AG04449 (cell line): ENCODE measurements at places on chromosomes 1 and 21.

DNA sequence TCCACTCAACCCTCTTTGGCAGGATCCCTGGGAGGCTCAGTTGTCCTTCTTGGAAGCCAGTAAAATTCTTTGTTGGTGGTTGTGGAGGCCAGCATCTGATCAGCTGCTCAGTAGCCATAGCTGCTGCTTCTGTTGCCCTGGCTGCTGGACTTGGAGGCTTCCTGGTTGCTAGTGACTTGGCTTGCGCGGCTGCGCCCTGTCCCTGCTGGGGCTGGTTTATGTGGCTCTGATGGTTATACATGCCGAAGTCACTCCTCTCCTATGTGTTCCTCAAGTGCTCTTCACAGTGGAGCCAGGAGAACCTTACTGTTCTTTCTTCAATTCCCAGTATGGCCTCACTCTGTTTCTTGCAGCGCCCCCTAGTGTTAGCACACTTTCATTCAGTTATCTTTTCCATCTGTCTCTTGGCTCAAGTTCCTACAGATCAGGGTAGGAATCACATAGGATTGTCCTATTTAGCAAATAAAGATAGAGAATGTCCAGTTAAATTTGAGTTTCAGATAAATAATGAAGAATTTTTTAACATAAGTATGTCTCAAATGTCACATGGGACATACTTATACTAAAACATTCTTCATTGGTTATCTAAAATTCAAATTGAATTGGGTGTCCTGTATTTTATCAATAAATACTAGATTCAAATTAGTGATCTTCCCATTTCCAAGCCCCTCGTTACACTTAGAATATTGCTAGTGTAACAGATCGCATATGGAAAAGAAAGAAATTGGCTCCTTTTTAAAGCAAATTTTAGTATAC, 176.5 kb downstream of the TGFB2 start:
- DNase-seq: no peak

- no peak for DNase-seq
Observed at GRCh38 chr1:38231941-38232340, 185.3 kb upstream of the POU3F1 start.

DNA sequence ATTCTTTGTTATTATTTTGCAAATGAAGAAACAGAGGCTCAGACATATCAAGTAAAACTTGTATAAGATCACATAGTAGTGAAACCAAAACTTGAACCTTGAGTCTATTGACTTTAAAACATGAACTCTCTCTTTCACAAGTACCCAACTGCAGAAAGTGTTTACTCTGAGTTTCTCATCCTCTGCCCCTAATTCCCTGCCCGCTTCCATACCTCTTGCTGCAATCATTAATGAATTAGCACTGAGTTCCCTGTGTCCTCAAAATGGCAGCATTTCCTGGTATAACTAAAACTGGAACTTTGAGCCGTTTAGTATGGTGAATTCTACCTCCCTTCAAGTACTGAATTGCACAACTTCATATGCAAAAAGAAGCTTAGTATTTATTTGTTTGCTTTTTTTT, 147.7 kb upstream of the DNAH14 start:
- DNase-seq: no peak

DNA sequence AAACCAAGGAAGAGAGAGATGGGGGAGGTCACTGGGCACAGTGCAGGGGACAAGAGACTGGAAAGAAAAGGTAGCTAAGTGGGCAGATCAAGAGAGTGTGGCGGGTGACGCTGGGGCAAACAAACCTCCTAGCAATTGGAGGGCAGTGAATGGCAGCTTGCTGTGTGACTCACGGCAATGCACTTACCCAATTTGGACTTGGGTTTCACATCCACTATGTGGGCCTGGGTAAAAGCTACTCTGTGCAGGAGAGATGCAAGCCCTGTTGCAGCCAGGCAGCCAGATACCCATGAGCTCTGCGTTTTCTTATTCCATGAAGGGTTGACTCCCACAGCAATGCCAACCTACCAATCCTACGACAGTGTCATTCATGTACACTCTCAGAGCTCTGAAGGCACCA, 9.5 kb downstream of the PLXNA2 start:
- no peak for DNase-seq

GRCh38 chr1:171850651-171851350, 9.5 kb downstream of the DNM3 start:
- DNase-seq: no peak

GRCh38 chr1:119929643-119930315, 33.5 kb upstream of the ADAM30 start:
- DNase-seq: no peak

GRCh38 chr1:21921100-21921875, 15.8 kb downstream of the HSPG2 start:
- DNase-seq: no peak

DNA sequence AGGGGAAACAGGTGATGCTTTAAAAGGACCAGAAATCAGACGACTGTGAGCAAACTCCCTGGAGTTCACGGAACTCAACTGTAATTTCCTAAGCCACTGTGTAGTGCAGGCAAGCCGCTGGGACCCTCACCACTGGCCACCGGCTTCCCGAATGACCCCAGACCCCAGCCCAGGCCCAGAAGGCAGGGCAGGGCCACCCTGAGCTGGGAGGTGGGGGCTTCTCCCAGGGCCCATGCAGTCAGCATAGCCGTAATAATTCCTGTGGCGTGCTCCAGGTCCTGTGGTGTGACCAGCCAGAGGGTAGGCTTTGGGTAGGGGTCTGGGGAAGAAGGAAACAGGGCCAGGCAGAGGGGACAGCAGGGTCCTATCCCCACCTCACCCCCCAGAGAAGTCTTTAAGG, 3.5 kb upstream of the ARF1 start:
- DNase-seq: no peak

DNA sequence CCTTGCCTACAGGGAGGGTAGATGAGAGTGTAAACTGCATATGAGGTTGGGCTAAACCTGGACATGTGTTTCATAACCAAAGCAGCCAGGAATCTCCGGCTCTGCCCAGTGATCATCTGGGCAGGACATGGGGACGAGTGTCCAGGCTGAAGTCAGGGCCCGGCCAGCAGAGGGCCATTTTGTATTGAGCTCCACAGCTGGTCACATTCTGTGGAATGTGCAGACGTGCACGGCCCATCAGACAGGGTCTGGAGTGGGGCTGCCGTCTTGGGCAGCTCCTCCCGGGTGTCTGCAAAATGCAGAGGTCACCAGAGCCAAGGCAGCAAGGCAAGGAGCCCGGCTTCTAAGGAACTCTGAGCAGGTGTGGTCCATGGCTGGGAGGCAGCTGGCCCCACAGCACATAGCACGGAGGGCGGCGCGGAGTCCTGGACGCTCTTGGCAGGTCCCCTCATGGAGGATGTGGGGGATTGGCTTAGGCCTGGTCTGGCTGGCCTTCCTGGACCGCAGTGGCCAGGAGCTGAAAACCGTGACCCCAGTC, 6.2 kb downstream of the LRRC3 start:
- no peak for DNase-seq

GRCh38 chr1:8247811-8248436, 70.0 kb upstream of the SLC45A1 start:
- no peak for DNase-seq

DNA sequence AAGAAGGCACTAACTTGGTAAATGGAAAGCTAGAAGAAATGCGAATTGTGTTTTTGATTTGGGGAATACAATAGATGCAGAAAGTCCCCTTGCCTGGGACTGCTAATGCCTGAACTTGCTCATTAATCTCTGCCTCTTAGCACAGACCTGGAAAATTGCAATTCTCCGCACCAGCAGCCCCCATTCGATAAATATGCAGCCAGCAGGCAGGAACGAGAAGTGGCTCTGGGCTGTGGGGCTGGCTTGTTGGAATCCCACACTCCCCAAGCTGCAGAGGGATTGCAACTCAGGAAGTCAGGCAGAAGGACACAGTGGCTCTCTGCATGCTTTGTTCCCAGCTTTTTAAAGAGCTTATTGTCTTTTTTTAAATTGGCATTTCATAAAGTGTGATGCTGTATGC, 51.3 kb downstream of the PCP4 start:
- no peak for DNase-seq

- no peak for DNase-seq
Observed at GRCh38 chr1:2985694-2986548, 35.3 kb upstream of the ACTRT2 start.

- no peak for DNase-seq
Observed at GRCh38 chr1:38332649-38333310, 286.2 kb upstream of the POU3F1 start.

DNA sequence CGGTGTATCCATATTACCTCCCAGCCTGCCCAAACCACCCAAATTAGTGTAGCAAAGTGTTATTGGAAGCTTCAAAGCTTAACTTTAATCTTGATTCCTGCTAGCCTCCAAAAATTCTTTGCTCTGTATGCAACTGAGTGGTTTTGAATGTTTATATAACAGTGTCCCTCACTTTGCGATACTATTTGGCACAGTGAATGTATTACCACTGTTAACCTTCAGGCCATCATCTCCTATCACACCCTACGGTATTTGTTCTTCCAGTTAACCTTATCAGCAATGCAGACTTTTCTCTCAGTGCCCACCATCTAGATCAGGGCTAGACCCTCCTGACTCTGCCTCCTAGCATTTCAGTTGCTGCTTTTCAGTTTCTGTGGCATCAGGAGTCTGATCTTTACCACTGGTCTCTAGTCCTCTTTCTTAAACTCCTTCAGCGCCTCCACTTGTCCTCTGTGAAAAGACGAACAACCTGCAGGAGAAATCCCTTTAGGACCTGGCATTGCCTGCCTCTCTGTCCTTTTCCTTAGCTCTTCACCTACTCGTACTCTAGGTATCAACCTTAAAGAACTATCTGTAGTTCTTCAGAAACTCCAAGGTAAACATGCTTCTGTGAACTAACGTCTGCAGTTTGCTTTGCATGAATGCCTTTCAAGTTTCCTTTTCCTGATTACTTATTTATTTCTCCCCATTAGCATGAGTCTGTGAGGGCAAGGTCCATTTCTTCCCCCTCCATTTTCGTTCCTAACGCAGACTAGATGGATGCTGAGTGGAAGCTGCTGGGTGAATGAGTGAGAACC, 71.7 kb downstream of the SNX7 start:
- DNase-seq: no peak

- DNase-seq: no peak
Observed at GRCh38 chr1:180611016-180611930, 20.5 kb upstream of the XPR1 start.

- peak; percentile 70 for DNase-seq
Observed at GRCh38 chr1:117657031-117657430, 51.2 kb downstream of the TENT5C start.

DNA sequence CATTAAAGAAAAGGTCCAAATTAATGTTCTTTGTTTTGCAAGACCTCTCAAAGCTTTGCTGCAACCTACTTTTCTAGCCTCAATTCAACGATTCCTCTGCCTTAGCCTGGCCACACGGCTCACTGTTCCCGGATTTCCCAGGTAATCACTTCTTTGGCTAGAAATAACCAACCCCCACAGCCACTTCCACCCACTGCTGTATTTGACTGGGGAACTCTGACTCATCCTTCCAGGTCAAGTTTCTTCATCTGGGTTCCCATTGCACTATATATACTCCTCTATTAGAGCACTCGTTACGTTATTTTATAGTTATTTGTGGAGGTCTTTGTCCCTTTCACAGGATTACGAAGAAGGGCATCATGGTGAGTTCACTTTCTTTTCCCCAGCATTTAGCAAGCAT, 185.9 kb downstream of the CACNA1E start:
- no peak for DNase-seq

DNA sequence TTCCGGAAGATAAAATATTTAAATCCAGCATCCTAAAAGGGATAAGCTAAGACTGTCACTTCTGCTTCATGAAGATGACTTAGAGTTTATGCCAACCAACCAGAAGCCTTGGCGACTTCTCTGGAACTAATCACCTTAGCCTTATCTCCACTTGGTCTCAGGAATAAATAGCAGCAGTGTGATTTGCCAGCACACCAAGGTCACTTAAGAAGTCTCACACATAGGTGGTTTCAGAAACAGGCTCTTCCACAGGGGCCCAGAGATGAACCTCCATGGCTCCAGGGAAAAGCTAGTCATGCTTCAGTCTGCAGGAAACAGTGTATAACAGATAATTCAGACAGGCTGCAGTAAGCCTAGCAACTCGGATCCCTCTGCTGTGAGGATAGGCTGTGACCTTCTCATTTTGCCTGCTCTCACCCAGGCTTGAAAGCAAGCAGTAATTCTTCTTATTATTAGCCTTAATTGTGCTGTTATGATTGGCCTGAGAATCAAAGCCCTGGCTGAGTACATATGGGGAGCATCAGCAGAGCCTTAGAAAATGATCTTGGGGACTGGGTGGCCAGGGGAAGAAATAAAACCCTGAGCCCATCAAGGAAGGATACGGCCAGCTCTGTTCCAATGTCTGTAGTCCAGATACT, 84.7 kb downstream of the WLS start:
- no peak for DNase-seq

DNA sequence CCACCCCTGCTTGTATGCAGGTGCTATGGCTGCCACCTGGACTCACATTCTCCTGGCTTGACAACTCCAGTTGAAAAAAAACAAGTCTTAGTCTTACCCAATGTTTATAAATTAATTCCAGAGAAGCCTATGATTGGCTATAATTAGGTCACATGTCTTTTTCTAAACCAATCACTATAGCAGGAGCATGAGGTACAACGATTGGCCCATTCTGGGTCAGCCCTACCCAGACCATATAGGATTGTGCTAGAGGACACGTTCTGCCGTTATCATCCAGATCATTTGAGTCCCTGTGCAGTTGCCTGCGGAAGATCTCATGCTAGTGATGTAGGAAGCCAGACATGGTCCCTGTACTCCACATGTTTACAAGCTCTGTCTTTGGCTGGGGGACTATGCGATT, 41.9 kb upstream of the PARP1 start:
- no peak for DNase-seq

DNA sequence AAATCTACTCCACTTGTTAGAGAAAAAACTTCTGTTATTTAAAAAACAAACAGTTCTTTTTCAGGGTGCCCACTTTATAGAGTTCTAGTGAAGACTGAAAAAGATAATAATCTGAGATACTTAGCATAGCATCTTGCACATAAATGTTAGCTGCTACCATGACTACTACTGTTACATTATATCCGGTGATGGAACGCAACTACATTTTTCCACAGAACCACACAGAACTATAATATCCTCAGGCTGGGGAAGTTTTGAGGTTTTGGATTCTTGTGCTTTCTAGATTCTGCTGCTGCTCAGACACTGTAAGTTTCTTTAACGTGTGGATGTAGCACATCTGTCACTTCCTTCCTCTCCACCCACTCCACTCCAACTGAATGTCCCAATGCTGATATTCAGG, 110.3 kb downstream of the PTPN14 start:
- peak; percentile 86 for DNase-seq

GRCh38 chr1:27070390-27071048, 57.9 kb upstream of the TENT5B start:
- no peak for DNase-seq
